ENCODE measurements at places on chromosomes 1 and 21. TPM values are rescaled to one million over a fixed set of nuclear protein-coding genes. Genes with fewer than 3 reads are reported as not detected.

- DNase-seq: no peak
Observed at GRCh38 chr1:25073640-25074270, 143.7 kb upstream of the RUNX3 start.

- no peak for DNase-seq
Observed at GRCh38 chr21:34061983-34062382, 11.4 kb upstream of the MRPS6 start.

GRCh38 chr1:210647406-210648333 is 319.0 kb downstream of the HHAT start:
- DNase-seq: no peak

DNA sequence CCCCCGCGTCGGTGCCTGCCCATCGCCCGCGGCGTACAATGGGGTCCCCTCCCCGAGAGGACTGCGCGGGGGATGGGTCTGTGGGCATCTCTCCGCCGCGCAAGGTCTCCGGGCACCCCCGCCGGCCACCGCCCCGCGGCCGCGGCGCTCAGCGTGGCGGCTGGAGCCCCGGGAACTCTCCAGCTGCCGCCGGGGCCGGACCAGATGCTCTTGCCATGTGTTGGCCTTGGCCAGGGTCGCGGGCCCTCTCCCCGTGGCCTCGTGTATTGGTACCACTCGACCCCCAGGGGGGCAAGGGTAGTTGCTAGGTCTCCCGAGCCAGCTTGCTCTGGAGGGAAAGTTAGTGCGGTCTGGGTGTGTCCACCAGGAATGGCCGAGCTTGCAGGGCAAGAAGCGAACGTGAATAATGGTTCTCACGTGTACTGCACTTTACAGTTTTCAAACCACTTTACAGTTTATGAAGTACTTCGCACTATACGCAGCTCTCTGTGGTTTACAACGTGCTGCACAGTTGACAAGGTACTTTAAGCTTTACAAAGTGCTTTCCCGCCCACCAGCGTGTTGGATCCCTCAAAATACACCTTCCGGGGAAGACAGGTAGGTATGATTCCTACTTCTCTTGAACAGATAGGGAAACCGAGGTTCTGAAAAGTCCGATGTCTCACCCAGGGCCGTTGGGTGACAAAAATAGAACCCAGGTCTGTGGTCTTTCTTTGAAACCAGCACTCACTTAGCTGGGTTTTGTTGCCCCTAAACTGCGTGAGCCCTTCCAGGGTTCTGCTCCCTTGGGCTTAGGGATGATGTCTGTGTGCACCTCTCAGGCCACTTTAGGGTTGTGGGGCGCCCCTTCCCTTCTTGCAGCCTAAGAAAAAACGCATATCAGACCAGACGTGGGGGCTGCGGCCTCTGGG is 1.2 kb downstream of the EPHB2 start:
- no peak for DNase-seq

DNA sequence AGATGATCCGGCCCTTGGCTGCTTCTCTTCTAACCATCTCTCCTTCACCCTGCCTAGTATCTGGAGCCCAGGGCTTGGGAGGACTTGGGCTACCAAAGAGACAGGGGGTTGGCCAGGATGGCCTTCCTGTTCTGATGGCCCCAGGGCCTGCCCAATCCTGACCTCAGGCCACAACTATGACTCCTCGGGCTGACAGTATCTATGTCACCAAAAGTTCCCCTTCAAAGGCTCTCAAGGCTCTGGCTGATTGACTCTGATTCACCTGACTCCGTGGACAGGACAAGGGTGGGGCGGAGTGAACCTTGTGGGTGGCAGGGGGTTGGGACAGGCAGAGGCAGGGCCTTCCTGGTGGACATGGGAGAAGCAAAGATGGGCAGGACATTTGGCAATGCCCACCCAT is 12.7 kb downstream of the MEF2D start:
- no peak for DNase-seq

- no peak for DNase-seq
Observed at GRCh38 chr1:165842671-165843129, 15.3 kb downstream of the UCK2 start.

DNA sequence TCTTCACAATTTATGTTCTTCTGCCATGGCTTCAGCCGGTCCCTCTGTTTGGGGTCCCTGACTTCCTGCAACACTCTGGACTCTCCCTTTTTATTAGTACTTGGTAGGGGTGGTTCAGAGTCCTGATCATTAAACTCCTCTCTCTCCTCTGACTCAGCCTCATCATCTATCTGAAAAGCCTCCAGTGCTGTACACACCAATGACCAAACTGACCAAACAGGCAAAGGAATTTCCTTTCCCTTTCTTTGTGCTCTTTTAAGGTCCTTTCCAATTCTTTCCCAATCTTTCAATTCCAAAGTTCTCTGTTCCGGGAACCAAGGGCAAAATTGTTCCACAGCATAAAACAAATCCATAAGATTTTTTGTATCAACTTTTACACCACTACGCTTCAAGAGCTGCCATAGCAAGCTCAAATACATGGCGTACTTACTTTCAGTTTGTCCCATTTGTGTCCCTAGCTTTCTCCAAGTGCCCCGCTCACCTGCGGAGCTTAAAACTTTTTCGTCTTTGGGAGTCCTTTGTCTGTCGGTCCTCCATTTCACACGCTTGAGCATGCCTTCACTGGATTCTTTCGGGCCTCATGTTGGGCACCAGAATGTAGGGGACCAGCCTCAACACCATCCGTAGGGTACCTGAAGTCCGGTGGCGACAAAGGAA is 9.6 kb downstream of the DAP3 start:
- no peak for DNase-seq

- no peak for DNase-seq
Observed at GRCh38 chr1:194104247-194104844, 917.9 kb upstream of the B3GALT2 start.

- DNase-seq: peak; percentile 19
Observed at GRCh38 chr21:26732432-26733221, 112.6 kb downstream of the ADAMTS1 start.

DNA sequence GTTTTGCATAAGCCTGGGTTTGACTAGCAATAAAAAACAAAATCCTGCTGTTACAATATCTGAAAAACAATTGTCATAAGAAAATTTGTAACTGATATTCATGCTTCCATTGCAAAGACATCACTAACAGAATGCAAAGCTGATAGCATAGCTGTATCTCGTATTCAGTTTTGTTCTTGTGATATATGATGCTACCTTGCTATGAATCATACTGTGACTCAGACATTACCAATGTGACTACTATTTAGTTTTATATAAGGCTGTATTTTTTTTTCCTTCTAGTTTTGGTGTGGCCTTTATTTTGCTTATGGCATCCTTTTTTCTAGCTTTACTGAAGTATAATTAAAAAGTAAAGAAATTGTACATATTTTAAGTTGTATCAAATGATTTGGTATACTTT is 1381.8 kb downstream of the MRPL39 start:
- no peak for DNase-seq

DNA sequence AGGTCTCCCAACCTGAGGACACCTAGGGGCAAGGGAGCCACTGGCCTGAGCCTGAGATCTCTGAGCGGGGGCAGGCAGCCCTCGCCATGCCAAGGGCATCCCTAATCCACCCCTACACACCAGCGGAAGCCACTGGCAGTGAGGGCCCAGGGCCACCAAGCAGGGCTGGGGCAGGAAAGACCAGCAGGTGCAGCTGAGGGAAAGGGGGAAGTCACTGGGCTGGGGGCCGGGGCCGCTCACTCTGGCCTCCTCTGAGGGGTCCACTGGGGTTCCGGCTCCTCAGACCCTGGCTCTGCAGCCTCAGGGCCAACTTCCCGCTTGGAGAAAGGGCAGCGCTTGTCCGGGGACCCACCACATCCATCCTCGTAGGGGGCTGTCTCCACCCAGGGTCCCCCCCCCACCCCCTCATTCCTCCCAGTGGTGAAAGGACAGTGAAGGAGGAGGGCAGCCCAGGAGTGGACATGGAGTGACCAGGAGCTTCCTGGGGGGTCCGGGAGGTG is 42.5 kb upstream of the ACTRT2 start:
- no peak for DNase-seq

DNA sequence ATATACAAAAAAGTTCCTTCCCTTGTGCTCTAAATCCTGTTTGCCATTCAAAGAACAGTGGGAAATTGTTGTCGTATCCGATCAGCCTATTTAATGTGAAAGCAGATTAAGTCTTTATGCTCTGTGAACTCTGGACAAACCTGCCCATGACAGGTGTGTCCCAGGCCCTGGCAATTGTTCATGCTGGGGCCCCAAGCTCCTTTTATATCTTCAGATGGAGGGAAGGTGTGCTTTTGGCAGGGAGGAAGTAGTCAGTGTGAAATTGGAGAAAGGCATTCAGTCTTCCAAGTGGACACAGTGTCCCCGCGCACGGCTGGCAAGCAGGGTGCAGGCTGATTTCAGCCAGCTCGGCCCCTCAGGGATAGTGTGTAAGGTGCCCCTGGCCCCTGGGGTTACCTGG is 135.1 kb upstream of the F3 start:
- no peak for DNase-seq

DNA sequence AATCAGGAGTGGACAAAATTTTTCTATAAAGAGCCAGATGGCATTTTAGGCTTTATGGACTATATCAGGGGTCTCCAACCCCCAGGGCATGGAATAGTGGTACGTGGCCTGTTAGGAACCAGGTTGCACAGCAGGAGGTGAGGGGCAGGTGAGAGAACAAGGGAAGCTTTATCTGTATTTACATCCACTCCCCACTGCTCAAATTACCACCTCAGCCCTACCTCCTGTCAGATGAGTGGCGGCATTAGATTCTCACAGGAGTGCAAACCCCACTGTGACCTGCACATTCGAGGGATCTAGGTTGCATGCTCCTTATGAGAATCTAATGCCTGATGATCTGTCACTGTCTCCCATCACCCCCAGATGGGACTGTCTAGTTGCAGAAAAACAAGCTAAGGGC is 13.9 kb downstream of the PHTF1 start:
- DNase-seq: no peak

GRCh38 chr1:201740670-201741111 is 88.3 kb upstream of the IPO9 start:
- DNase-seq: no peak

- DNase-seq: no peak
Observed at GRCh38 chr1:218350035-218350525, 4.9 kb downstream of the TGFB2 start.

DNA sequence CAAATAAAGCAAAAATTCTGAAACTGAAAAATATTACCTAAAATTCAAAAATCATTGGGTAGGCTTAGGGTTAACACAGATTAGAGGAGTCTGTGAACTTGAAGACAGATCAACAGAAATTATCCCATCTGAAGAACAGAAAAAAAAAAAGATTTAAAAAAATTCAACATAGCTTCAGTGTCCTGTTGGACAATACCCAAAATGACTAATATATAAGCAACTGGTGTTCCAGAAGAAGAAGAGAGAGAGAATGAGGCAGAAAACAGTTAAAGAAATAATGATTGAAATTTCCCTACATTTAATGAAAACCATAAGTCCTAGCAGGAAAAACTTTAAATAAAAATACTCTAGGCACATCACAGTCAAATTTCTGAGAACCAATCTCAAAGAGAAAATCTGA is 31.5 kb downstream of the TMCO1 start:
- no peak for DNase-seq

DNA sequence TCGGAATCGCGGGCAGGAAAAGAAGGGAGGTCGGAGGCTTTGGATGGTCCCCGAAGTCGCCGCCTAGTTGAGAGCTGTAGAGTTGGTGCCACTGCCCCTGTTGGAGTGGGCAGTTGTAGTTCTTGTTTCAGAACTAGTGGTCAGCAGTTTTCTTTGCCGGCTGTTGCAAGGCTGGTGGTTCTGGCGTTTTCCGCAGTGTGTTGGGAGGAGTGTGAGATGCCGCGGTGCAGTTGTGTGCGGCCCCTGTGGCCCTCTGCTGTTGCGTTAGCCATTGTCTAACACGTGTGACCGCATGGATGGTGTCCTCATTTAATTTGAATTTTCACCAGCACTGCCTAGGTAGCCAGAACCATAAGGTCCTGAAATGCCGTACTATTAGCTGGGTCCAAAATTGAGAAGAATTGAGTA is 1.4 kb downstream of the ARF1 start:
- DNase-seq: peak; percentile 33

- no peak for DNase-seq
Observed at GRCh38 chr1:227947676-227948492, at the start of gene WNT9A. Gene WNT9A, minus strand, starts transcription at chr1:227947932. Its CDS starts 45 bp downstream, at chr1:227947887.

The KCNJ15 gene
- not detected for total RNA-seq

The VSIG8 gene
- total RNA-seq: 0.13 TPM

The RYR2 gene
- total RNA-seq: not detected

The SRSF4 gene
- total RNA-seq: 51.3 TPM

The A3GALT2 gene
- total RNA-seq: 0.10 TPM

The GBP5 gene
- total RNA-seq: 0.03 TPM

The PALMD gene
- 0.16 TPM for total RNA-seq

The DCLRE1B gene
- 6.2 TPM for total RNA-seq

The ST6GALNAC5 gene
- total RNA-seq: not detected

The MPC2 gene
- 52.3 TPM for total RNA-seq

The RAB25 gene
- 163 TPM for total RNA-seq

The OR2M3 gene
- total RNA-seq: not detected

The CHML gene
- total RNA-seq: 22.4 TPM

The HOOK1 gene
- 8.4 TPM for total RNA-seq

All from HT-29 (cell line).